Kidney capillary endothelial cell (primary cell): ENCODE measurements at places on chromosomes 4 and X.
A peak's percentile ranks its signal among the peaks of the same experiment; 100 is the strongest.

GRCh38 chrX:2342281-2342688 is 158.5 kb downstream of the DHRSX start:
- no peak for DNase-seq

DNA sequence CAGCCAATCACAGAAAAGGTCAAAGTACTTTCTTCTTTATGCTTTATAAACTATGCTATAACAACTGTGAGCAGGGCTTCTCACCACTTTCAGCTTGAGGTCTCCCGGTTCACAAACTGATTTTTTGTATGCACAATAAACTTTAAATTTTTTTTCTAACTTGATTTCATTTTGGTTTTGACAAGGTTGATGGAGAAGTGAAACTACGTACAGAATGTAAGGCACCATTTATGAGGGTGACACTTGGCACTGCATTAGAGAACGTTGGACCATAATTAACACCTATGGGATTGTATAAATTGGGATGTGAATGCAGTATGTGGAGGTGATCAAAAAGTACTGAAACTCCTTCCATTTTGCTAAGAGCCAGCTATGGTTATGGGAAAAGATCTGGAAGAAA is 857.9 kb upstream of the HTR2C start:
- DNase-seq = no peak

- no peak for DNase-seq
These were observed 235.4 kb downstream of the MGST2 start for GRCh38 chr4:139900964-139901376.

DNA sequence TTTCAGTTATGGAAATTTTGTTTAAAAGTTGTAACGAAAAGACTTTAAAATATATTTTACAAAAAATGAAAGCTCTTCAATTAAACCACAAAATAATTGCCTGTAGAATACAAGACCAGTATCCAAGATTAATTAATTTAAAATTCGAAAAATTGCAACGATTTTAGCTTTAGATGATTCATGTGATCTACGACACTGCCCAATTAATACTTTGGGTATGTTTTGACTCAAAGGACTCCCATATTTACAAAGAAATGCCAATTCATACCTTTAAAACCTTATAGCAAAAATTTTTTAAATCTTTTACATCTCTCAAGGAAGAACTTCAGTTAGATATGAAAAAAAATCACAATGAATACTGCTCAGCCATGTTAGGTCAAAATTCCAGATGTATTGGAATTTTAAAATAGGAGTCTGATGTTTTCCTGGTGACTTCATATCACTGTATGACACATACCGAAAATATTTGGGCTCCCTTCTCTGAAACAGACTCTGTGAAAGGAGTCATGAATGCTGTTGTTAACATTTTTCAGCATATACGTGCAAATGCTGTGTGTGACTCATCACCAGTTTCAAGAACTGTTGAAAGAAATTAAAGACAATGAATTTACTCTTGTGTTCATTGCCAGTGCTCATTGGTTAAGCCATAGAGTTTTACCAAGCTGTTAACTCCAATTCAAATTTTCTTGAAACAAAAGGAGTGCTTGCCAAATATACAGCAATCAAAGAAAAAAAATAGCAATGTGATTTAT is 13.8 kb upstream of the SMS start:
- DNase-seq = peak; percentile 89

- DNase-seq = no peak
These were observed 3.2 kb upstream of the KLF8 start for GRCh38 chrX:56228914-56229313.

GRCh38 chr4:87033902-87034301 is 99.1 kb downstream of the AFF1 start:
- DNase-seq = no peak

- DNase-seq = no peak
These were observed 13.2 kb downstream of the MTTP start for GRCh38 chr4:99587803-99588202.

GRCh38 chr4:114163051-114163450 is 183.6 kb upstream of the ARSJ start:
- DNase-seq = no peak

DNA sequence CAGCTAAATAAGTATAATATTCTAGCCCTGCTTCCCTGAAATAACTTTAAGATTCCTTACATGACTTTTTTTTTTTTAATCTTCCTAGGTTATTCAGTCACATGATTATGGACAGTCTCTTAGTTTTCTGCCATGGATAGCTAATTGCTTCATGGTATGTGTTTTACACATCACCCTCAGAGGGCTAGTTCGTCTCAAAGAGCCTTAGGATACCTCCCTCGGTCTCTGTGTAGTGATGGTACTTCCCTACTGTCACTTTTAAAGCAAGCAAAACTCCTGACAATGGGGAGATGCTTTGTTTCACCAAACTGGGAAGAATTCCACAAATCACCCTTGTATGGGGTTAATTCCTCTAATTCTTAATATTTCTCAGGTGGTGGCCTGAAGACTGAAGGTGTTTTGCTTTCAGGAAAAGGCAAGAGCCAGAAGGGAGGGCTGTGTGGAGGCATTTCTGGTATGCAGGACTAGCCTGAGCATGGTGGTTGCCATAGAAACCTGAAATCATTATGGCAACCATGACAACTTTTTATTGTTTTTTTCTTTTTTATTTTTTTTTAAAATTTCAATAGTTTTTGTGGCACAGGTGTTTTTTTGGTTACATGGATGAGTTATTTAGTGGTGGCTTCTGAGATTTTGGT is 70.4 kb downstream of the BEX3 start:
- no peak for DNase-seq

- peak; percentile 55 for DNase-seq
These were observed 69.8 kb downstream of the SHROOM3 start for GRCh38 chr4:76504613-76505465.

- no peak for DNase-seq
These were observed 83.1 kb downstream of the GRIA3 start for GRCh38 chrX:123267220-123267619.

GRCh38 chrX:24154490-24155034 is 5.0 kb downstream of the ZFX start:
- no peak for DNase-seq

DNA sequence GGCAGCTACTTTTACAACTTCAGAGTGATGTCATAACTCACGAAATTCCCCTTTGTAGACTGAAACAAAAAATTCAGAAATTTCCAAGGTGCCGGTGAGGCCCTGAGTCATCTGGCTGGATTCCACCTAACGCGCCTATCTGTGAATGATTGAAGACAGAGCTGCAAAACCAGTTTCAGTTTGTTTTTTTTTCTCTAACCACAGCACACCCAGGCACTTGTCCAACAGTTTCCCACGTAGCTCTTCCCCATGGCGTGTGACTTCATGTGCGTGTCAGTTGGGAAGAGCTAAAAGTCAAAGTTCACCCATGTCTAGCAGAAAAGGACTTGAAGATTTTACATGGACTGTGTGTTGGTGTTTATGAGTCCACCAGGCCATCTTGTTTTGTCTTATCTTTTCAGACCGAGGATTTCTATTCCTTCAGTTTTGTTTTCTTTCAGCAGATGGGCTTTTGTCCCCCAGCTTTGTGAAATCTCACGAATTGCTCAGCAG is 16.4 kb downstream of the TCEANC start:
- no peak for DNase-seq

GRCh38 chrX:18885328-18886004 is 98.4 kb downstream of the PHKA2 start:
- no peak for DNase-seq

GRCh38 chr4:42446823-42447222 is 49.5 kb downstream of the SHISA3 start:
- DNase-seq = no peak

GRCh38 chr4:140943486-140944198 is 187.5 kb upstream of the TBC1D9 start:
- no peak for DNase-seq

DNA sequence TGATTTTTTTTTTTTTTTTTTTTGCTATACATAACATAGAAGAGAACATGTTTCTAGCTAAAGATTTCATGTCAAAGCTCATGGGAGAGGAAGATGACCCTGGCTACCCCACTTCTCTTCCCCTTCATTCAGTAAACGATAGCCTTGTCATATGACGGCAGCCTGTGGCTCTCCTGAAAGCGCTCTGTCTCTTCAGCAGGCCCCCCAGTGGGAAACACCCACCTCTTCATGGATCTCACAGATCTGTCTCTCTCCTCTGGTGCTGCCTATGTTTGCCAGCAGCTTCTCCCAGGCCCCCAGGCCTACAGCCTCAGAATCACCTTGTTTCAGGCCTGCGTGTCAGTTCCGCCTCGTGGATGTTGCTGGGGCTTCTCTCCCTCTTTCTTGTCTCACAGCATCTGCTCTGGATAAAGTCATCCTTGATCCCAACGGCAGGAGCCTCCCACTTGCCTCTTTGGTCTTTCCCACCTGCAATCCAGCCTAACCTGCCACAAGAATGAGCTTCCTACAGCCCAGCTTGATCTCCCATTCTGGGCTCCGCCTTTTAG is 34.6 kb downstream of the RHOH start:
- no peak for DNase-seq

DNA sequence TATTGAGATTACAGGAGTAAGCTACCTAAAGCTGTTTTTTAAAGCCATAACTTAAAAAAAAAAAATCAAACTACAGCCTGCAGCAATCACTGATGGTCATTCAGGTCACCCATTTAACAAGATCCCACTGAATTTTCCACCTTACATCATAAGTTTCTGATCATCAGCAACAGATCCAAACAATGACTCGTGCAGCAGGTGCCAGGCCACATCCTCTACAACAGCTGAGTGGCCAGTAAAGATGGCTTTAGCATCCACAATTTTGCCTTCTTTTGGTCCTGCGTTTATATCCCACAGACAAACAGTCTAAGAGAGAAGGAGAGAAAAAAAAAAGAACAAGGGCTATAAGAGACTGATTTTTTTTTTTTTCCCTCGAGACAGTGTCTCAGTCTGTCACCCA is 16.6 kb downstream of the RBBP7 start:
- no peak for DNase-seq

- DNase-seq = peak; percentile 56
These were observed 219.8 kb downstream of the OR13H1 start for GRCh38 chrX:131763674-131764073.

GRCh38 chr4:73707918-73708577 is 32.3 kb upstream of the CXCL8 start:
- DNase-seq = peak; percentile 72

DNA sequence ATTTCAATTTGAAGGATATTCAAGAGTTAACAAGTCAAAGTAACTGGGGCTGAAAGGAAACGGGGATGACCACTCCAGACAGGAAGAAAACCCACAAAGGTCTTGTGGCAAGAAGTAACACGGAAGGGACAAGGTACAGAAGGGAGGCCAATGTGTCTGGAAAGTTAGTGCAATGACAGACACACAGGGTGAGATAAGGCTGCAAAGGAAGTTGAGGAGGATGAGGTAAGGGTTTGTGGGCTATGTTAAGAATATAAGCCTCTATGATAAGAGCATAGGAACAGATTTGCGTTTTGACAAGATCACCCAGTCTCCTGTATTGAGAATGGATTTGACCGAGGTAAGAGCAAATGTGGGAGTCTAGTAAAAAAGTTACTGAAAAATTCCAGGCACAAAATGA is 21.9 kb upstream of the EMCN start:
- DNase-seq = peak; percentile 38

DNA sequence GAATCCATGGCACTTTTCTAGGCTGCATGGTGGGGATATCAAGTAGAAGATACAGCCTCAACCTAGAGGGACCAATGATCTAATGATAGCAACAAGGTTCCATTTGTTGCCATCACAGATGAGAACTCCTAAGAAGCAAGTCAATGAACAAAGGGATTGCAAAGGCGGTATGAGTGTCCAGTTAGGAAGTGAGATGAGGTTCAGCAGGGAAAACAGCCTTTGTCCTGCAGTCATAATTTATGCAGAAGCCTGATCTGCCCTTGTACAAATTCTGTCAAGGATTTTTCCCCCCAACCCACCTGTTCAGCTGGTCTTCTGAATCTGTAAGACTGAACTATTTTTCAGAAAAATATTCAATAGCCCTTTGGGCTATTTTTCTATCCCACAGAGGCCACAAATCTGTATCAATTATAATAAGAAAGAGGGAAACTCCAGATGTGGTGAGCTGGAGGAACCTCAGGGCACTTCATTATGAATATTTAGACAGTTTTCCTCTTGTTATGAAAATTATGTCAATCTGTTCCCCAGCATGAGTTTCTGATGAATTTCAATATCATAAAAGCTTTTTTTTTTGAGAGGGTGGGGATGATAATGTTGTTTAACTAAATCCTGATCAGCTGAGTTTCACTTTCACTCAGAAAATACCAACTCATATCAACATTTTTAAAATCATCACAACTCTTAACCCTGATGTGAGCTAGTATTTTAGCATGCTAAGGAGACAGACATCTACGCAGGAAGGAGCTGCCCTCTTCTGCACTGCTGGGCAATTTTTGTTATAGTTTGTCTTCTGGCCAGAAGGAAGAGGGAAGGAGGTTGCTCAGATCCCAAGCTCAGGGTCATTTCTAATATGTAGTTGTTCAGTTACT is 127.2 kb upstream of the MAP3K15 start:
- DNase-seq = no peak

DNA sequence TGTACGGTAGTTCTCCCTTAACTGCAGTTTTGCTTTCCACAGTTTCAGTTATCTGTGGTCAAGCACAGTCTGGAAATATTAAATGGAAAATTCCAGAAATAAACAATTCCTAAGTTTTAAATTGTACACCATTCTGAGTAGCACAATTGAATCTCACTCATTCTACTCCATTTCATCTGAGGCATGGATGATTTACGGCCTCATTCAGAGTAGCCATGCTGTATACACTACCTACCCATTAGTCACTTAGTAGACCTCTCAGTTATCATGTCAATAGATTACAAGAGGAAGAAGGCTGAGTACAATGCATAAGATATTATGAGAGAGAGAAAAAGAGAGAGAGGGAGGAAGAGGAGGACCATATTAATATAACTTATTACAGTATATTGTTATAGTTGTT is 77.5 kb downstream of the ENOX2 start:
- DNase-seq = no peak

GRCh38 chrX:15678339-15678738 is 13.7 kb upstream of the CLTRN start:
- DNase-seq = no peak

- no peak for DNase-seq
These were observed 89.7 kb downstream of the PPEF1 start for GRCh38 chrX:18797141-18797540.

GRCh38 chr4:4421356-4421755 is 34.5 kb downstream of the NSG1 start:
- DNase-seq = no peak

- no peak for DNase-seq
These were observed 128.8 kb upstream of the NKX1-1 start for GRCh38 chr4:1534876-1535526.
